Stimulated activated naive CD4-positive, alpha-beta T cell (primary cell): ENCODE measurements at places on chromosomes 5 and 9.

DNA sequence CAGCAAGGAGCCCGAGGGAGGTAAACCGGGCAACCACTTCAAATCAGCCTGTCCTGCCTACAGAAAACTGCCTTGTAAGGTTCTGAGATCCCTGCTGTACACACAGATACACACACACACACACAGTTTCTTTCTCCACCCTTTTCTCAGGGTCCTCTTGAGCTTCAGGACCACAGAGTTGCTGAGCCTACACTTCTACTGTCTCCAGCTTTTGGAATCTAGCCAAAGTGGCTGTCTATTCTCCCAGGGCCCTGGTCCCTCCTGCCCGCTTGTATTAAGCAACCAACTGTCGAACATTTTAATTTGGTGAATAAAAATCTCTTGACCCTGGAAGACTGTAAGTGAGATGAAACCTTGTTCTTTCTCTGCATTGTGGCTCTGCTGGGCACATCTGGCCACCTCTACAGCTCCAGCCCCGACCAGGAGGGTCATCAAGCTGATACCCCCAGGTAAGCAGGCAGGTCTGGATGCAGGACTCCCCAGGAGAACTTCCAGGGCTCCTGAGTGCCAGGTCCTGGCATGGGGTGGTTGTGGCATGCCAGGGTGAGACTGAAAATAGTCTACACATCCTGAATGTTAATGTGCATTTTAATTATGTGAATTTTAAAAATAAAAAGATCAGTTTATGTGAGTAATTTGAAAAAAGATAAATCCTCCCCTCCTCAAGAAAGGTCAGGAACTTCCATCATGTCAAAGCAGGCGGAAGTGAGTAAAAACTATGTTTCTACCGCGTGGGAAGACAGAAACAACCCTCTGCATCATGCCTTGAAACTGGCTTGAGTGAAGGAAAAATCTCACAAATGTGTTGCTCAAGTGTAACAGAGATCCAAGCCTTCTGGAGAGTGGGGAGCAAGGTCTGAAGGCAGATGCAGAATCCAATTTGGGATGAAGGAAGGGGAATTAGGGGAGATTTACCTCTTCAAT is 15.0 kb upstream of the S1PR3 start:
- no peak for DNase-seq

DNA sequence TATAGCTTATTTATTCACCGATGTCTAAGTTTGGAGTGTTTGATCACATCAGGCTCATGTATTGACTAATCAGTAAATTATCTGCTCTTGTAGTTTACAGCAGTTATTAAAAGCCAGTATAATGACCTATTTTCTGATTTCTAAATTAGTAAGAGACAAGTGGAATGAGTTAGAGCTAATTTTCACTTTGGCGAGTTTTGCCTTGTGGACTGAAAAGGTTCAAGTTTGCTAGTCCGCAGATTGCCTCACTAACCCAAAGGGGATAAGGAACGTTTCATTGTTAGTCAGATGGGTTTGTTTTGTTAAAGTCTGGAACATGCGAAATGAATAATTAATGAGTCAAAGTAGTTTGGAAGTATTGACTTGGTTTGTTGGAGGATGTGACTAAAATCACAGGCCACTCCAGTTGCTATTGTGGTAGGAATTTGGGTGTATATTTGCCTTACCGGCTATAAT is 40.1 kb downstream of the SMARCA2 start:
- no peak for DNase-seq

GRCh38 chr9:28502741-28503140 is 929.5 kb upstream of the C9orf72 start:
- DNase-seq, result no peak

DNA sequence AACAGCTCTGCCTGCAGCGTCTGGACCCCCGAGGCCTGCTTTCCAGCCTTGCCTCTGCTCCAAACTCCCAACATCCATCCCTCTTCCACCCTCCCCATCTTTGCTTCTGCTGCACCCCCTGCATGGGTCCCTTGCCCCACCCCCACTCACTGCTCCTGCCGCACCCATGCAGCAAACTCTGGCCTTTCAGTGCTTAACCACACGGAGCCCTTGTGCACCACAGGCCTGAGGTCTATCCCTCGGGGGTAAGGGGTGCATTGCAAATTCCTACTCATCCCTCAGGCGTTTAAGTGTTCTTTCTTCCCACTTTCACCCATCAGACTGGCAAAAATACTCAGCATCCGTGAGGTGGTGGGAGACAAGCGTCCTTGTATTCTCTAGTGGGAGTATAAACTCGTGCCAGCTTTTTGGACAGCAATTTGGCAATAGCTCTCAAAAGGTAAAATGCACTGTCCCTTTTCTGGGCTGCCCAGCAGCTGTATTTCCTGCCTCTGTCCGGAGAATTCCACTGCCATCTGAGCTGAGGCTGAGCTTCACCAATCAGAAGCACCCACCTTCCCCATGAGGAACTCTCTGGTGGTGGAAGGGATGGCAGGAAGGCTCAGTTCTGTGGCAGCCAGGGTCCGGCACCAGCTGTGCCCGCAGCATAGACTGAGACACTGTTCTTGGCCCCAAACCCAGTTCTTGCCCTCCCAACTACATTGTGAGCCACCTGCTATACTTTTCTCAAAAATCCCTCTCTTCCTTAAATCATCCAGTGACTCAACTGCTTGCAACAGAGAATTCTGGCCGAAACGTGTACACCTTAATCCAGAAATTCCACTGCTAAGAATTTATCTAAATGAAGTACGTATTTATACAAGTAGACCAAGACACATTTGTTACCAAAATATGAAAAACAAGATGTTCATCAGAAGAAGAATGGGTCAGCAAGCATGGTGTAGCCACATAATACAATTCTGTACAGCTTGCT is 15.0 kb downstream of the PSMB7 start:
- DNase-seq, result no peak

GRCh38 chr5:76404223-76405211 is 1.4 kb downstream of the IQGAP2 start:
- DNase-seq, result peak; percentile 43

DNA sequence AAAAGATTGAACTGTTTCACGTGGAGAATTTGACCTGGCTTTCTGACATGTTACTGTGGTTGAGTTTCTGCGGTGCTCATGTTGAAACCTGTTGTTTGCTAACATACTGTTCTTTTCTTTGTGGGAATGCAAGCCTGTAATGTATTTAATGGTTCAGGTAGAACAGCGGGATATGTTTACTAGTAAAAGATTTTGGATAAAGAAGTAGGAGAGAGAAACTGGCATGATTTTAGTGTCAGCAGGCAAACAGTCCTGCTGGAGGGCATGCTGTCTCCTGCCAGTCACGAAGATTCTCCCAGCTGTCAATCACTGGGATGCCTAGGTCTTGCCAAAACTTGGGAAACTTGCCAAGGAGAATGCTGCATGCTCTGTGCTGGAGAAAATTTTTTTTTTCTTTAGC is 263.5 kb downstream of the TAF11L14 start:
- DNase-seq, result no peak

DNA sequence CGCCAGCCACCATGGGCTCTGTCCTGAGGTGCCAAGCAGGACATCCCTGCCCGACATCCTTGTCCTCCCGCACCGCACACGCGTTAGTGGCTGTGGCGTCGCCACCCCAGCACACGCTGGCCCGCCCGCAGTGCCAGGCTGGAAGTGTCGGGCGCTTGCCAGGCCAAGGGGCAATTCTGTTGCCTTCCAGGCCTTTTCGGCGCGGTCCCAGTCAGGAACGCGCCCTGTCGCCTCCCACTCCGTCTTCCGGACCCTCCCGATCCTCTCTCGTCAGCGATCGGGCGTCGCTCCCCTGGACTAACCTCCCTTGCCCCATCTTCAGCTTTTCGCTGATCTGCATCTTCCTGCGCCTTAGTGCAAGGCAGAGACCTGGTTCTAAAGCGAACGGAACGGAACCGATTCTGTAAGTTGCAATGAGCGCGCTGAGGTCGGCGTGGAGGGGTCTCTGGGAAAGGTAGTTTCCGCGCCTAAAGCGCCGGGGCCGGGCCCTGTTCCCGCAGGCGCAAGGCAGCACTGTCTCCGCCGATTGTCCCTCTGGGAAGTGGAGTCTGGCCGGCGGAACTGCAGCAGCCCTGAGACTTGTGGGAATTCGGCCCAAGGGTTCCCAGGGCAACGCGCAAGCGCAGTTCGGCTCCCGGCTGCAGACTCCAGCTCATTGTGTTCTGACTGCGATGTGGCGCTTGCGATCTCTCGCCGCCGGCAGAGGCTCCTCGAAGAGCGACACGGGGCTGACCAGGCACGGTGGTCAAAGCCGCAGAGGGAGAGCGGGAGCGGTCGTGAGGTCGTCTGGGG is at the start of gene ZNF454:
Gene ZNF454 (plus strand): TSS at position 630 of the 792 bp plus-strand sequence. CDS start 1,594 bp downstream, outside the sequence.
- DNase-seq, result no peak

GRCh38 chr5:1168796-1169195 is 32.6 kb upstream of the SLC6A19 start:
- no peak for DNase-seq

GRCh38 chr9:84293001-84293798 is 47.4 kb downstream of the SLC28A3 start:
- DNase-seq, result no peak

- DNase-seq, result no peak
Measured at GRCh38 chr5:27995867-27996266, 957.5 kb upstream of the CDH9 start.

GRCh38 chr5:73327908-73328455 is 120.6 kb downstream of the FOXD1 start:
- no peak for DNase-seq

GRCh38 chr9:114989600-114990410 is 59.4 kb upstream of the TNFSF8 start:
- peak; percentile 1 for DNase-seq

GRCh38 chr9:4662989-4663792 is 1.1 kb downstream of the PLPP6 start:
- DNase-seq, result no peak

- DNase-seq, result no peak
Measured at GRCh38 chr9:4497395-4497794, 7.1 kb downstream of the SLC1A1 start.

GRCh38 chr5:55286411-55286933 is 21.0 kb downstream of the DHX29 start:
- DNase-seq, result no peak

DNA sequence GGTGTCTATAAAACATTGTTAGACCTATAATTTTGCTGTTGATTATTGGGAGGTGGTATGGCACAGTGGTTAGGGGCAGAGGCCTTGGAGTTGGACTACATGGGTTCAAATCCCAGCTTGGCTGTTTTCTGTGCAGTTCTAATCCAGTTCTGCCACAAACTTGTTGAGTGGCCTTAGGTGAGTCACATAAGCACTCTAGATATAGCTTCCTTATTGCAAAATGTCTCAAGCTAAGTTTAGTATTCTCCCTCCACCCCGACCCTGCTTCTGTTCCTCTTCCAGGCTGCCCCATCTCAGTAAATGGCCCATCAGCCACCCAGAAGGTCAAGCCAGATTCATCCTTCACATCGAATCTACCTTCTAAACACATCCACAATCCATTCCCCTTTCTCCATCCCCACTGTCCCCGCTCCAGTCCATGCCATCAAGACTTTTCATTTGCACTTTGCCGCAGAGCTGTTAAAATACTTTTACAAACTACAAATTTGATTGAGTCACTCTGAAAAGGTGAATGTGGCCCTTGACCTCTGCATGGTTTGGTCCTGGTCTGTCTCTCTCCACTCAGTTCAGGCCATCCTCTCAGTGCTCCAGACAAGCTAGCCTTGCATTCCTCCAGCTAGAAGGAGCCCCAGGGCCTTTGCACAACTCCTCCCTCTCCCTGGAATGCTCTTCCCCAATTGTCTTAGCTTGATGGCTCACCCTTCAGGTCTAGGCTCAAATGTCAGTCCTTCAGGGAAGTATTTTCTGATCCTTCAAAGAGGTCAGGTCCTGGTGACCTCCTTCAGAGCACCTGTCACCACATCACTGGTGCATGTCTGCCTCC is 10.0 kb upstream of the HDHD3 start:
- no peak for DNase-seq

DNA sequence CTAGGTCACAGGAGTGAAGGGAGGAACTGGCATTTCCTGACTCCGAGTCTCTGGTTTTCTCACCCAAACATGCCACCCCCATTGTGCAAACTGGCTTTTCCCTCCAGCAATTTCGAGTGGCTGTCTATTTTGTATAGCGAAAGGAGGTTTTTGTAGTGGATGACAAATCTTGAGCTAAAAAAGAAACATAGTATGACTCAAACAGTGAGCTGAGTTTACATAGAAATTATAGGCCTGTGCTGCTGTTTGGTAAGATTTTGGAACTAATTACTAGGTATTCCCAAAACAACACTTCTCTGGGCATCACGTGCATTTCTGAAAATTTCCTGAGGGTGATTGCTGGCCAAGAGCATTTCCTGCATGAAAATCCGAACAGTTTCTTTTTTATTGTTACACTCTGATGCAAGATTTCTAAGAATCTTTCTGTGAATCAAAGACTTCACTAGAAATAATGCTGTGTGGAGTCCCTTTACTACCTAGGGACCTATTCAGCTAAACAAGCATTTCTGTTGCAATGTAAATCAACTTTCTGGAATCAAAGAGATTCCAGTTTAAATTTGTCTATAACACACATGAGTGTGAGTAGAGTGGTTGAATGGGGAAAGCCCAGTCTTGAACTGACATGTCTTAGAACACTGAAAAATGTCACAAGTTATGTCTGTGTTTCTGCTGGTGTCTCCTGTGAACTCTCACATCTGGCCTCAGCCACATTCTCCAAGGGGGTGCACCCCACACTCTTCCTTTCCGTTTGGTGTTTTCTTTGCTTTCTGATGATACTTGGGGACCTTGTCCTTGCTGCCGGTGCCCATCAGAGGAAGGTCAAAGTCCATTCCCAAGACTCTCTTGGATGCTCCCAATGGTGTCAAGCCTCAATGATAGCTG is 33.3 kb upstream of the DAPK1 start:
- no peak for DNase-seq

DNA sequence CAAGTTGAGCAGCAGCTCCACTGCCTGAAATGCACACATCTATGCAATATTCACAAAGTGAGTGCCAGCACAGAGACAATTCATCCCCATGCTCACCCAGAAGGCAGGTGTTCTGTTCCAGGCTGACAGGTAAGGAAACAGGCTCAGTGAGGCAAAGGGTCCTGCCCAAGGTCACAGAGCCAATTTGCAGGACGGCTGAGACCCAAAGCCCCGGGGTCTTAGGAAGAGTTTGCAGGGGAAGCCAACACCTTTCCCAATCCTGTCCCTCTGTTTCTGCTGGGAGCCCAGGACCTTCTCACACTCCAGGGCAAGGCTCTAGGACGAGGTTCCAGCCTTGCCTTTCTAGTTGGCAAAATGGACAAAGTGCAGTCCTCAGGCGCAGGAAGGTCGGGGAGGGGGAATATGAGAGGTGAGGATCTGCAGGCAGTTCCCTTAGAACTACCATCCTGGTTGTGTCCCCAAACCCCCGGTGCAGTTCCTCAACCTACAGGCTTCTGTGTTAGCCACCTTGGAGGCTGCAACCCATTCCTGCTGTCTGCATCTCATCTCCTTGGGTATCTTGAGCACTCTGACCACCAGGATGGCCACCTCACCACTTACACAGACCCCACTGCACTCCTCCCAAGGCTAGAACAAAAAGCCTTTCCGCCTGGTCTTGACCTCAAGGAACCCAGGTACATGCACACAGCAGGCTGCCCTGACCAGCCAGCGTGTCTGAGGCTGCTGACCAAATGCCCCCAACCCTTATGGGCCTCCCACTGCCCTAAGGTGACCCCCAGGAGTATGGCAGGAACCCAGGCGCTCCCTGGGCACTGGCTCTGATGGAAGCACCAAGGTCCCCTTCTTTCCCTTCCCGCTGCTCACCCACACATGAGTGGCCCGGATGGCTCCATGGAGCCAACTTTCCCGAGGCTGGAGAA is 1.9 kb upstream of the BRD3 start:
- DNase-seq, result no peak
